ENCODE measurements at places on chromosomes 7 and 10.

- no peak for DNase-seq
Observed at GRCh38 chr7:84013616-84014240, 180.9 kb downstream of the SEMA3A start.

- DNase-seq: no peak
Observed at GRCh38 chr7:46929359-46929758, 652.6 kb downstream of the TNS3 start.

GRCh38 chr7:34902182-34902581 lies 135.1 kb downstream of the DPY19L1 start:
- DNase-seq: no peak

GRCh38 chr7:38940774-38941173 lies 31.8 kb upstream of the VPS41 start:
- no peak for DNase-seq

- no peak for DNase-seq
Observed at GRCh38 chr10:341081-341740, 206.0 kb downstream of the ZMYND11 start.

DNA sequence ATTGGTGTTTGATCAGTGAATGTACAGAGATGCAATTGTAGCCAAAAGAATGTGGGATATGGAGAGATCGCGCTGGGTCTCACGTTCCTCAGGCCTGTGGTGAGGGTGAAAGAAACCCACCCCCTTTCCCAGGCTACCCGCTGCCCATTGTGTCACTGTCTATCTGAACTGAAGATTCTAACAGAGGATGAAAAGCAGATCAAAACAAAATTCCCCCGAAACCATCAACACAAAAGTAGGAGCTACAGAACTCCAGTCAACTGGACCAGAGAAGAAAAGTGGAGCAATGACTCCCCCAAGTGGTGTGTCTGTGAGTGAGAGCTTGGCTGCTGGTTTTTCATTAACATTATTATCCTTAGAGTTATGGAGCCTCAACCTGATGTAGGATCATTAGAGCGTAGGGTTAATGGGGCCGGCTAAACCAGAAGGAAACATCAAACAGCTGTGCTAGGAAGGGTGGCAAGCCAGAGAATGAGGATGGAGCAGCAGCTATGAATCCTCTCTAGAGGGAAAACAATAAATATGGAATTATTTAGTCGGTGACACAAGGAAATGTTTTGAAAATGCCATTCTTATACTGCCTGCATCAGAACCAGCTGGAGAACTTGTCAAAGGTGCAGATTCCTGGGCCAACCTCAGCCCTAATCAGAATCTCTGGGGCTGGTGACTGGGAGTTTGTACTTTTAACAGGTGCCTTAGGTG lies 38.3 kb downstream of the AKR1B1 start:
- DNase-seq: no peak

- no peak for DNase-seq
Observed at GRCh38 chr10:101331956-101332355, 22.0 kb upstream of the BTRC start.

GRCh38 chr7:135195968-135196629 lies 15.2 kb downstream of the WDR91 start:
- no peak for DNase-seq

DNA sequence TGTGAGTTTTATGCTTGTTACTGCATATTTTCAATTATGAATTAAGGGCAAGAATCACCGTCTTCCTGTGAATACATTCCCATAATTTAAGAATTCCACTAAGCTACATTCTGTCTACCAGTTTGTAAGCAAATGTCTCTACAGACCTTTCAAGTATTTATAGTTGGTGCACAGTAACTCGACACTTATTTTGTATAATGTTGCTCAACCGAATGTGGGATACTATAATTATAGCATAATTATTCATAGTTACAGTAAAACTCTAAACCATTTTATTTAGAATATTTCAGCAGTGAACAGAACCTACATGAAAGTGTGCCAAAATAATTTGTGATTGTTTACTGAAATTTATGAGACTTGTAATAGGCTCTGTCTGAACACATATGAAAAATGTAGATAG lies 17.3 kb upstream of the CUBN start:
- no peak for DNase-seq

DNA sequence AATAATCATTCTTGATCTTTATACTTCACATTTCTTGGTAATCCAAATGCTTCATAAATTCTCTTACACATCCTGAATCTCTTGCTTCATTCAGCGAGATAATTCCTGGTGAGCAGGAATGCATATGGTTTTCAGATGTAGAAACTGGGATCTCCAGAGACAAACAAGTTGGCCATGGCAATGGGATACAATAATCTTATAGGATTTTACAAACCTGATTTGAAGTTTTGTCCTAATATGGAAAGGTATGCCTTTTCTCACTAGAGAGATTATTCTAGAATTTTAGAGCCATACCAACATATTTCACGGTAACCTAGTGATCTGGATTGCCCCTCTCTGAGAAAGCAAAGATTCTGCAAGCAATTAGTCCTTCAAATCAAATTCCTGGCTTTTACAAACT lies 13.1 kb upstream of the TRDMT1 start:
- no peak for DNase-seq

DNA sequence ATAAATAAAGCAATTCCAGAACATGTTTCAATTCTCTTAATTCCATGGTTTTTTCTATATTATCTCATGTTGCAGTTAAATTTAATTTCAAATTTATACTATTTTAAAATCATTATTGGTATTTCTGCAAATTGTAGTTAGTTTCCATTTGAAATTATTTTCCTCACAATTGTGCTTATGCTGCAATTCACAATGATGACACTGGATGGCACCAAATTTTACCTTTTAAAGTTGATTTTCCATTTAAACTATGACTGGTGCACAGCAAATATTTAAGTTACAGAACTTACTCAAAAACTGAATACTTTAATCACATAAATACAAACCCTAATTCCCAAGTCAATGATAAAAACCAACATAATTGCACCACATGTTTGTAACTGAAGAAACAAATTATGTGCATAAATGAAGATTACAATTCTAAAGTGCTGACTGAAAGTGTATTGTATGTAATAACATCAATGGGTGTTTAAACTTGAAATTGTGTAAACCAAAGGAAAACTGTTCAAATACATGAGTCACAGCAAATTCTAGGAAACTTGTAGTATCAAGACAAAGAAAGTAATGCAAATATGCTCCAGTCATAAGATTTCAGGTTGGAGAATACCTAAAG lies 75.3 kb upstream of the AASS start:
- no peak for DNase-seq

- peak; percentile 2 for DNase-seq
Observed at GRCh38 chr10:73159038-73159648, 8.7 kb downstream of the ECD start.

Data from NCI-H2029 treated with DMSO at 0.1 percent for 48 hours (cell line).